Fibroblast of upper back skin (primary cell): ENCODE measurements at places on chromosomes 2 and 18.

DNA sequence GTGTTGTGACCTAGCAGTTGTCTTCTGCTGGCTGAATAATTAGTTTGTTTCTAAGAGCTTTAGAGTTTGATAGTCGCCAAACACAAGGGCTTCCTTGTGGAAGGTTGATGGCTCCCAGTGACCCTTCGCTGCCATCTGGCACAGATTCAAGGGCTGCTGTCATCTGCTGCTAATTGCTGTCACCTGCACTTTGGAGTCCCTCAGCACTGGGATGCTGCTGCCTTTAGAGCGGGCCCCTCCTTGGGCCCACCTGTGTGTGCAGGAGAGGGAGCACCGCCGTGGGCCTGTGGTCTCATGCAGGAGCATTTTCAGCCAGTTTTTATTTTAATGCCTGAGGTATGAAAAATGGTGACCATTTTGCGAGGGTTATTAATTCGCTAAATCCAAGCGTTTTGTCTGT, 154.0 kb upstream of the NFATC1 start:
- DNase-seq = no peak

- no peak for DNase-seq
Observed at GRCh38 chr2:173370198-173370597, 15.5 kb downstream of the CDCA7 start.

GRCh38 chr2:212028798-212029394, 509.7 kb downstream of the ERBB4 start:
- DNase-seq = no peak

DNA sequence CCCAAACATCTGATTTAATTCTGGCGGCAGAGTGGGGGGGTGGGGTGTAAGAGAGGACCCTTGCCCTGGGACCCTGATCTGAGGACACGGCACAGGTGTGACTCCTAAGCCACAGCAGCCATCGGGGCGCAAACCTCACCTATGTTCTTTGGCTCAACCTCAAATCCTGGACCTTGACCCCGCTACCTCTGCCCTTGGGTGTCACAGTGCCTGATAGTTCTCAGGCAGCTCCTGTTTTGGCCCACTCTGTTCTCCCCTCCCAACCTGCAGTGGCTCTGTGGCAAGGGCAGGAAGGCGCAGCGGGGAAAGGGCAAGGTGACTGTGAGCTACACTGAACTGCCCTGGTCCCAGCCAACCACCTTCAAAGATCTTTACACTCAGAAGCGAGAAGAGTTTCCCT, 152.8 kb downstream of the L3MBTL4 start:
- DNase-seq = no peak

DNA sequence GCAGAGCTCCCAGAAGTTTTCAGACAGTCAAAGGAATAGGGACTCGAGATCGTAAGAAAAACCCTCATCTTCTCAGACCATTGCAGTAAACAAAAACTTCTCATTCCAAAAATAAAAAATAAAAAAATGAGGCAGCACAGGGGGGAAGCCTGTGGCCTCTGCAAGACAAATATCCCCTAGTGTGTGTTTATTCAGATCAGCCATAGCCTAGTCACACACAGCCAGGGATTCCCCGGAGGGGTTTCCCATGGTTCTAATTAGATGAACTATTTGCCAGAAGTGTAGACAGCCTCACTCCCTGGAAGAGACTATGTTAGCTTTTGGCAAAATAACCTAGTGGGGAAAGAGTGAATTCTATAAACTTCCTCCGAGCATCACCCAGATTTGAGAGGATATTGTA, 122.9 kb upstream of the KLF7 start:
- DNase-seq = no peak

GRCh38 chr2:179036353-179036905, 13.5 kb downstream of the CCDC141 start:
- DNase-seq = peak; percentile 3

- DNase-seq = no peak
Observed at GRCh38 chr2:8559805-8560204, 122.1 kb upstream of the ID2 start.

DNA sequence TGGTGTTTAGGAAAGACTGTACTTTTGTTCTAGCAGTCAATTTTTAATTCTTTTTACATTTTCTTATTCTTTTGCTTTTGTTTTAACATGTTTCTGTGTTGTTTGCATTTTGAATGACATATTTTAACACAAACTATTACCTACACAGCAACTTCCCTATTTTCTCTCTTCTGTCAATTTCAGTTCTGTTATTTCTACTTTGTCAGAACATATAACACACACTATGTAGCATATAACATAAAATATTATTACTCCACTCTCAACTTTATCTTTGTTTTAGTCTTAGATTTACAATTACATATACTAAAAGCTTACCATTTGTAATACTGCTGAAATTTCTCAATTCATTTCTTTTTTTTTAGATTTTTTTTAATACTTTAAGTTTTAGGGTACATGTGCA, 372.7 kb upstream of the VWC2L start:
- DNase-seq = no peak

DNA sequence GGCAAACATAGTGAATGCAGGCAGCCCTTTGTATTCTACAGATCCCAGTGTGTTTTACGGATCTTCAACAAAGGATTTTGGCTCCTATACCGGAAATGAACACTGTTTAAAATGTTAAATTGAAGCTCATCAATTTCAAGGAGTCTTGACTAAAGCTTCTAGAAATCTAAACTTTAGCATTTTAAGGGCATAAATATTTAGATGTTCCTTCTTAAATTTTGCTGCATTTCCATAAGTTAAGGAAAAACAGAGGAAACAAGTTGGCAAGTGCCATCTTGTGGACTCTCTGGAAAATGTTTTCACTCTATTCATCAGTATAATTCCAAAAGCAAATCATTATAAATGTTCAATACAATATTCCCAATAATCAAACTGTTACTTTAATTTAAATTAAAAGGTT, 19.6 kb downstream of the CHN1 start:
- DNase-seq = peak; percentile 48

GRCh38 chr2:201855356-201855755, 49.0 kb downstream of the CDK15 start:
- DNase-seq = peak; percentile 29

GRCh38 chr2:1968209-1968987, 224.1 kb upstream of the PXDN start:
- no peak for DNase-seq

DNA sequence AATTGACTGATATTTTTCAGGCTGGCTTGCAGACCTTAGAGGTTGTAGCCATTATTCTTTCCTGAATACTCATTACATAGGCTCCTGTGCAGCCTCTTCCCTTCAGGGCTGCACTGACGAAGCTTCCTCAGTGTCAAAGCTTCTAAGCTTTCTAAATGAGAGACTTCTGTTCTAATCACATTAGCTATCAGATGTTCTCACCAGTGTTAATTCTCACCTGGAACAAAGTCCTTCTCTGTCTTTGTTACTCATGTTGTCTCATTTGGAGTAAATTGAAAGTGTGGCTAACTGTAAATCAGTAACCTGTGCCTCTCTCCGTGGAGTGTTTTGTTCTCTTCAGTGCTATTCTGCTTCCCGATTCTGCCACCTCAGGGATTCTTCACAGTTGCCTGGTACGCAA, 76.9 kb downstream of the MC4R start:
- DNase-seq = no peak

GRCh38 chr18:31380912-31381311, 4.3 kb downstream of the DSG4 start:
- no peak for DNase-seq

DNA sequence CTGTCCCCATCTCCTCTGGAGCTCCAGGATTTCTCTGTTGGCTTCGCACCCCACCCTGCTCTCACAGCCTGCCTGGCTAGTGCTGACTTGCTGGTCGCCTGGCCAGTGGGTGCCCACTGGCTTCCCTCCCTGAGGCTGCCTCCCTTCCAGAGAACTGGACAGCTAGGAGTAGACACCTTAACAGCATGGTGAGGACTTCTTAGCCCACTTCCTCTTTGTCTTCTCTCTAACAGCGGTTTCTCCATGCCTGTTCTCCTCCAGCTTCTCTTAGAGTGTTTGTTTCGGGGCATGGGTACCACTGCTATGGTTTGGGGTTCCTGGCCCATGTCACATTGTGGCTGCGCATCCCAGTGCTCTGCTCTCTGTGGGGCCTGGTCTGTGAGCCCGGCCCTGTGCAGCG, 37.1 kb downstream of the ZNF532 start:
- DNase-seq = no peak

- DNase-seq = peak; percentile 50
Observed at GRCh38 chr2:18378020-18378653, 182.3 kb downstream of the RDH14 start.

GRCh38 chr2:43269074-43269572, 42.7 kb upstream of the ZFP36L2 start:
- DNase-seq = peak; percentile 79

GRCh38 chr2:4963106-4963505, 729.1 kb upstream of the SOX11 start:
- DNase-seq = no peak

DNA sequence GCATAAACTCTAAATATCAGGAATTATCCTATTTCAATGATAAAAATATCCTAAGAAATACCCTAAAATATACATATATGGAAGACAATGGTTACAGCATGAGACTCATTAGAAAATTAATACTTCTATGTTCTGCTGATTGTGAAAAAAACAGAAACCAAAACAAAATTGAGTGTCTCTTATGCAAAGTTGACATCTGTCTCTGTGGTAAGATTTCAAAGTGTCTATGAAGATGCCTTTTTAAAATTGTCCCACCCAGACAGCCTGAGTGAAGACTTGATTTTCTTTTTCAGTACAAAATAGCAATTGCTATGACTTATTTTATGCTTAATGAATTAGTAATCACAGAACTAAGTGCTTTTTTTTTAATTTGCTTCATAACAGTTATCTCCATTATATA, 1368.4 kb upstream of the LRRTM1 start:
- no peak for DNase-seq

- no peak for DNase-seq
Observed at GRCh38 chr2:45626387-45627221, 15.5 kb upstream of the SRBD1 start.

DNA sequence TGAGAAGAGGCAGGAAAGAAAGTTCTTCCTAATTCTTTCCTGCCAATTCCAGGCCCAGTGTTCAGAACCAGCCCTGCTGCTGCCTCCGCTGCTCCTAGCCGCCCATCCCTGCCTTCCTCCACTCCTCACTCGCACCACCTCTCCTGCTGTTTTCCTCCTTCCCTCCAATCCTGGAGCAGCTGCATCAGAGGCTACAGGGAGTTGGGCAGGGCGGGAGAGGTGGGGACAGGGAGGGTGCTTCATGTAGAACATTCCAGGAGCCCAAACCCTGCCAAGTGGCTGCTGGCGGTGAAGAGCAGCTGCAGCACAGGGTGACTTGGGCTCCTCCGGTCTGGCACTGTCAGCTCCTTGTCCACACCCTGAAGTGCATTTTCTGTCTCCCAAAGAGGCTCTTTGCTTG, 176.3 kb downstream of the TNS1 start:
- DNase-seq = no peak

DNA sequence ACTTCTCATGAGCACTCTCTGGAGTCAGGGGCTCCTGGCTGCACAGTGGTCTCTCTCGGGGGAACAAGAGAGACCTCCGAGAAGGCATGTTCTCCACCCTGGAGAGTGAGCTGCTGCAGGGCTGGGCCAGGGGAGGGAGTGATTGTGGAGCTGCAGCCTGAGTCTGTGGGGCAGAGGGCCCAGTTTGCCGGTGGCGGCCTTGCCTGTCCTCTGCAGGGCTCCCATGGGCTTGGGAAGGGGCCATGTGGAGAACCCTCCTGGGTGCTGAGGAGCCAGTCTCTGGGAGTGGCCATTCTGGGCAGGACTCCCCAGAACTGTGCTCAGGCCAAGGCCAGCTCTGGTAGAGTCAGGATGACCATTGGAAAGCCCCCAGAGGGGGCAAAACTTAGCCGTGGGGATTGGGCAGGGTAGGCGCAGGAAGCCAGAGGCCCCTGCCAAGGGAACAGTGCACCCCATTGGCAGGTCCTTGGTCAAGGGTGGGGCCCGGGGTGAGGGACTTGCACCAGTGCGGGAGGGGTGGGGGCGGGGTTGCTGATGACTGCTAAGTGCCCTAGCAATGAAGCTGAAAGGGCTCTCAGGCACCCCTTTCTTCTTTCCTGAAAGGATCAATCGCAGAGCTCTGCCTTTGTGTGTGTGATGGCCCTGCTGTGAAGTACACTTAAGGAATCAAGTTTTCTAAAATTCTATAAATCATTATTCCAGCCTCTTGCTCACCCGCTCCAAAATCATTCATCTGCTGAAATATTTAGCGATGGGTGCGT, 69.7 kb upstream of the BOD1L2 start:
- no peak for DNase-seq

DNA sequence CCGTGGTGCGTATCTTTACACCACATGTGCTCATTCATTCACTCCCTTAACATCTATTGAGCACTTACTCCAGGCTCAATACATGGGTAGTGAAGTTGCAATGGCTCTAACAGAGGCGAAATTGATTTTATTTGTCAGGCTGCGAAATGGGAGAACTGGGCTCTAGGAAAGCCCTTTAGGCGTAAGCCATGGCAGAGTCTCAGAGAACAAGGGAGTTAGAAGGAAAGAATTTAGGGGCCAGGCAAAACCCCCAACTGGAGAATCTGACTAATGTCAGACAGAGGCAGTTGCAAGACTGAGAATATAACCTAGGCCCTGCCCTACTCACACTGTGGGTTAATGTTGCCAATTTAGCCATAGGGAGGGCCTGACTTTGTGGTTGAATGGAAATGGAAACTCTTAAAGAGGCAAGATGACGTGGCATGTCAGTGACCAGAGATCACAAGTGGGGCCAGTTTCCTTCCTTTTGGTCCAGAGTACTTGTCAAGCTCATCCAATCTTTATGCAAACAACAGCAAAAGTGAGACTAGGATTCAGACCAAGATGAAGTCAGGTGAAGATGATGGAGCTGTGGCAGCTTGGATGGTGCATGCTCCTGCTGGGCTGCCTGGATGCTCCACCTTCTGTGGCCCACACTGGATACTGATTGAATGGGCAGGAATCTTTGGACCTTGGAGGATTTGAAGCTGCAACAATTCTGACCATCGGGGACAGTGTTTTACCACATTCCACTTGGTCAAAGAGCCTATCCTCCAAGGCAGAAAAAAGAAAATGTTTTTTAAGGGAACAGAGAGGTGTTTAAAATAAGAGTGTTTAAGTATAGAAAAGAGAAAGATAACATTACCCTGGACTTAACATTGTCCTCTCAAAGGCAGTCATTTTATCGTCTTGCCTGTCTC, 92.2 kb downstream of the CAPN13 start:
- no peak for DNase-seq

DNA sequence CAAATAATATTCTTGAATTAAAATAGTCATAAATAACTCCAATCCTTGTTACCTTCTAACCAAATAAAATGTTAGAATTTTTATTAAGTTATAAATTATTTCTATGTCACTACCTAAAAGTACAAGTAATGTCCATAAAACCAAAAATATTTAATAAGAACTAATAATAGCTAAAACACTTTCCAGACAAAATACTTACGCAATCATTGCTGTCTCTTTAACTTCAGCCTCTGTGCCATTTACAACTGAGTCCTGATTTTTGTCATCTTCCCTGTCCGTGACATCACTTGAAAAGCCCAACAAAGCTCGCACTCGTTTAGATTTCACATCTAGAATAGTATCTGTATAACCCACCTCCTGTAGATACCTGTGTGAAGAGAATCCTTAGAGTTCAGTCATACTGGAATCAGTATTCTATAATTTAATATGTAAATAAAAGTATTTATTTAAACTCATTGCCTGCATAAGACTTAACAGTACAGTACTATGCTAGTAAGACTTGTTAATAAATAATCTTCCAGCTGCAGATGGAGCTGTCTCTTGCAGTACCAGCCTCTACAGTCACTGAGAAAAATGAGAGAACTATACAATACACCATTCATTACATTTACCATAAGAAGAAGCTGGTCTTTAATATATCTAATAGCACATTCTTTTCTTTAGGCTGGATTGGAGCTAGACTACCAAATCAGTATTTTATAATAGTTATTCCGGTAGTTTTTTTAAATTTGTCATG, 63.8 kb downstream of the STRN start:
- DNase-seq = no peak

GRCh38 chr2:19746611-19747309, 155.0 kb downstream of the TTC32 start:
- DNase-seq = peak; percentile 20
